ENCODE measurements at places on chromosomes 16 and 17.

- DNase-seq: no peak
Measured at GRCh38 chr16:69019811-69020210, 85.6 kb upstream of the HAS3 start.

DNA sequence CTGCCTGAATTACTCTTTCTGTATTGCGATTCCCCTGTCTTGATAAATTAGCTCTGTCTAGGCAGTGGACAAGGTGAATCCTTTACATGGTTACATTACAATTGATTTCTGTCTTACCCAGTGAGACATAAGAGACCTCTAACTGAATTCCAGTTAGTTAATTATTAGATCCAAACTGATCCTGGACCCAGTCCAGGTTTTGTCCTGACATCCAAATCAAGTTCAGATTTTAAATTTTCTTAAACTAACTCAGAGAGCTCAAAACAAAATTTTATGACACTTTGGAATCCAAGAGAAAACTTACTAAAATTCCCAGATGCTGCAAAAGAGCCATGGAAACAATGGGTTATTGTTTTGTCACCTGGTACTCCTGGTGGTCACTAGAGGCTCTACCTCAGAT is 2166.6 kb downstream of the TP53TG3F start:
- DNase-seq: no peak

GRCh38 chr17:69949496-69949895 is 125.5 kb upstream of the KCNJ16 start:
- no peak for DNase-seq

- DNase-seq: no peak
Measured at GRCh38 chr17:77417575-77417974, 276.8 kb downstream of the SEC14L1 start.

GRCh38 chr17:72545766-72546165 is 424.9 kb downstream of the SOX9 start:
- DNase-seq: no peak

- no peak for DNase-seq
Measured at GRCh38 chr16:66412182-66412581, 14.9 kb upstream of the BEAN1 start.

DNA sequence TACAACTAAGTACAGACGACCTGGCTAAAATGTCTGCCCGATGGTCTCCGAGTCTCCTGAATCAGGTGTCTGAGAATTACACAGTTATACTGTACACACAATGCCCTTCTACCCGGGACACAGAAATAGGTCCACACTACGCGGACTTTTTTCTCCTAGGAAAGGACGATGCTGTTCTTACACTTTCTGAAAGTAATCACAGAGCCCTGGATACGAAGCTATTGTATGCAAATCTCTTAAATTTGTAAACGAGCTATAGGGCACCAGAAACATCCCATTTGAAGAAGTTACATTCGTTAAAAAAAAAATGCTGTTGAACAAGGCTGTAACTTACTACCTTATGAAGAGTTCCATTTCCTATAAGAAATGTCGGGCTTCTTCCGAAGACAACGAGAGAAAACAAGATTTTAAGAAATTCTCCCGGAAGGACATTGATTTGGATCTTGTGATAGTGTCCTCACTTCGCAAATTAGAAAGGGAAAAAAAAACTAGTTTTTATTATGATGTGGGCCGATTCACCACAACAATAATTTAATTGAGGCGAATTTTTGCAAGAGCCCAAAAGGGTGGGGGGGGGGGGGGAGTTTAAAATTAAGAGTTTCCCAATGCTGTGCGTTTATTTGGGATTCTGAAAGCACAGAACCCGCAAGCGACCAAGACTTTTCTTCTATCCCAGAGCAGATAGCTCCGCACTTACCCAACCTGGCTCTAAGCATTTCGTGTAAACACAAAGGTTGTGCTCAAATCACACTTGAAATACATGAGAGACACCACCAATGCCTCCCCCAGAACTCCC is 1.5 kb upstream of the SOX9 start:
- DNase-seq: no peak

GRCh38 chr16:54890381-54890780 is 40.3 kb upstream of the IRX5 start:
- no peak for DNase-seq

- no peak for DNase-seq
Measured at GRCh38 chr17:1035546-1036170, 38.7 kb downstream of the TIMM22 start.

Data from omental fat pad (tissue), 4 donors.